ENCODE measurements at places on chromosomes 7 and 10.

- DNase-seq, result no peak
These were observed 31.6 kb upstream of the TMEM72 start for GRCh38 chr10:44879531-44879899.

DNA sequence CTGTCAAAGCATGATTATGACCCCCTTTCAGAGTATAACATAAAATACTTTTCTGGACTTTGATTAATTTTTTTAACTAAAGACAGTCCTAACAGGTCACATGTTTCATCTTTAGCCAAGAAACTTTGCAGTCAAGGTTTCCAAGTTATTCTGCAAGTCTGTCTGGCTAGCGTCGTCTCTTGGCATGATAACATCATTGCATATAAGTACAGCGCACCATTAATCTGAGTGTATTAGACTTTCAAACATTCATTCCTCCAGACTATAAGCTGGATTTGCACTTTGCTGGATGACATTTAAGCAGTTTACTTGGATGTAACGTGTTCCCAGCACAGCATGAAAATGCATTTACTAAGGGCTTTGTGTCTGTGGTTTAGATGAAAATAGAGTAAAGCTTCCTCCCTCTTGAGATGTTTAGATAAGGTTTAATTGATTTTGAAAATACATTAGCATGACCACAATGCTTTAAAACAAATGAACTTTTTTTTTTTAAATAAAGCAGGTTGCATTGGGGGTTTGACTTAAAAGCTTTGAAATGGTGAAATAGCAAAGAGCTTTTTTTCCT lies 349.0 kb upstream of the MTPN start:
- DNase-seq, result no peak

DNA sequence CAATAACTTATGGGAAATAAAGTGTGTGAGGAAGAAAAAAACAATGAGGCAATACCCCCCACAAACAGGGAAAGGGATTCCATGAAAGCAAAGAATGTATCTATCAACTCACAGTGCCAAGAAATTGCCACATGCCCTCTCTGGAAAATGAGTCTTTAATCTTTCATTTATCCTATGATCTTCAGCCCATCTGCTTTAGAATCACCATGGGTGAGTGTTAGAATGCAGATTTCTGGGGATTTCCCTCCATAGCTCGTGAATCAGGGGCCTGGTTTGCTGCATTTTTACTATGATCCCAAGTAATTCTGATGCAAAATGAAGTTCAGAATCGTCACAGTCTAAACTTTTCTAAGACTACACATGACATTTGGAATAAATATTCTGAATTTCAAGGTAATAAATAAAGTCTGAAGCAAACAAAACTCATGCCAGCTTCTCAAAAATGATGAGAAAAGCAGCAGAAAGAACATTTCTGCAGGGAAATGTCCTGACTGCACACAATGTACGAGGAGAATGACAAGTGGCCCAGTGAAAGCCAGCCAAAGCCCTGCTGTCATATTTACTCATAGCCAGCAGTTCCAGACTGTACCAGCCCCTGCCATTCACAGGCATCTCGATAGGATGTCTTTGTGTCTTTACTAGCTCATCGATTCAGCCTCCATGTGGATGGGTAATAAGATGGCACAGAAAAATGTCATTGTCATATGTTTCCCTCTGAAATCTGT lies 167.1 kb downstream of the ELMO1 start:
- DNase-seq, result no peak

DNA sequence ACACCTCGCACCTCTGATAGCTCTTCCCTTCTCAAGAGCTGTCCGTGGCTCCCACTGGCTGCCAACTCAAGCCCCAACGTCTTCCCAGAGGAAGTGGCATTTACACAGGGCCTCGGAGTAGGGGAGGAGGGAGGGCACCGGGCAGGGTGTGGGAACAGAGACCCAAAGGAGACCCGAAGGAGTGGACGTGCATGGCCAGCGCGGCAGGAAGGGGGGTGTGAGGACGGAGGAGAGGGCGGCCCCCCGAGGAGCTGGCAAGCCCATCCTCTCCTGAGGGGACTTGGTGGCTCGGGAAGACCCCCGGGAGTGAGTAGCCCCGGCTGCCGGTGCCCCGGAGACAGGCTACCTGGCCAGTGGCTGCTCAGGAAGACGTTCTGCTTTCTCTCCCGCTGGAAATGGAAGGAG lies 85.9 kb downstream of the FOXL3 start:
- no peak for DNase-seq

- DNase-seq, result no peak
These were observed 176.1 kb upstream of the FZD1 start for GRCh38 chr7:91088156-91088555.

- no peak for DNase-seq
These were observed 201.3 kb upstream of the CDCA7L start for GRCh38 chr7:22146961-22147512.

- DNase-seq, result no peak
These were observed 435.9 kb upstream of the AUTS2 start for GRCh38 chr7:69162326-69162725.

GRCh38 chr7:13060173-13060572 lies 372.7 kb downstream of the ARL4A start:
- no peak for DNase-seq

- DNase-seq, result no peak
These were observed 148.4 kb downstream of the GRID1 start for GRCh38 chr10:86218160-86218559.

- DNase-seq, result no peak
These were observed 439.3 kb downstream of the RPS24 start for GRCh38 chr10:78473006-78473405.

GRCh38 chr7:20482071-20482470 lies 133.4 kb upstream of the ABCB5 start:
- no peak for DNase-seq

- DNase-seq, result no peak
These were observed 91.9 kb upstream of the NPY start for GRCh38 chr7:24192053-24192452.

DNA sequence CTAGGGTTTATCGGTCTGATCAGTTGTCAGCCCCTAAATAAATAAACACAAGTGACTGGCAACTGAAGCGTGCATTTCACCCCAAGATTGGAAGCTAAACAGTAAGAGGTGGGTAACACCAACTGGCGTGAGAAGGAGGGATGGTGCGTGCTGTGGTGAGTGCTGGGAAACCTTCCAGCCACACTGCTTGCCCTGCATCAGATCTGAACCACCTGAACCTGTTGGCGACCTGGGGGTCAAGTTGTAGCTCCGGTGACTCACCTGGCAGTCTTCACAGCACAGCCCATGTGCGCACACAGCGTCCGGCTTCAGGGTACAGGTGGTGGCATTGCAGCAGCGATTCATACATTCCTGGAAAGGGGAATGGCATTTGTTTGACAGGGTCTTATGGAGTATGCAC lies 170.1 kb downstream of the FANK1 start:
- no peak for DNase-seq

GRCh38 chr7:80359476-80359875 lies 152.4 kb downstream of the GNAT3 start:
- DNase-seq, result no peak

- DNase-seq, result no peak
These were observed 20.4 kb downstream of the DNAJB12 start for GRCh38 chr10:72334196-72334824.

- no peak for DNase-seq
These were observed 63.5 kb downstream of the CFAP46 start for GRCh38 chr10:132878730-132879407.

All from progenitor cell of endocrine pancreas (in vitro differentiated cells).